EL (cell line): ENCODE measurements at places on chromosomes 12 and 14.

GRCh38 chr14:76698191-76698590 lies 63.1 kb upstream of the VASH1 start:
- DNase-seq, result no peak

DNA sequence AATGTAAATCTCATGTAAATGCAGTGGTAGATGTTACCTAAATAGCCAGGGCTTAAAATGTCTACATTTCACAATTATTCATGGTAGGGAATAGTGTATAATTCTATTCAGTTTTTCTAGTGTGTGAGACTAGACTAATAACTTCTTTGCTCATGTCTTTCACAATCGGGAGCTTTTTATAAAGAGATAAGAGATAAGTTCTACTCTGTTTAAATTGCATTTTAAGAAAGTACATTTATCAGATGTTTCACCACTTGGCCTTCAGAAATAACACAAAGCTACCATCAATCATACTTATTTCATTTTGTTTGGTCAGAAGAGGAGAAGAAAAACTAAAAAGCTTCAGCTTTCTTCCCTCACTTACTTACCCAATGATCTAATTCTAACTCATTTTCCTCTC lies 725.5 kb upstream of the FLRT2 start:
- DNase-seq, result no peak

GRCh38 chr12:67068204-67068731 lies 200.9 kb upstream of the CAND1 start:
- peak; percentile 12 for DNase-seq

DNA sequence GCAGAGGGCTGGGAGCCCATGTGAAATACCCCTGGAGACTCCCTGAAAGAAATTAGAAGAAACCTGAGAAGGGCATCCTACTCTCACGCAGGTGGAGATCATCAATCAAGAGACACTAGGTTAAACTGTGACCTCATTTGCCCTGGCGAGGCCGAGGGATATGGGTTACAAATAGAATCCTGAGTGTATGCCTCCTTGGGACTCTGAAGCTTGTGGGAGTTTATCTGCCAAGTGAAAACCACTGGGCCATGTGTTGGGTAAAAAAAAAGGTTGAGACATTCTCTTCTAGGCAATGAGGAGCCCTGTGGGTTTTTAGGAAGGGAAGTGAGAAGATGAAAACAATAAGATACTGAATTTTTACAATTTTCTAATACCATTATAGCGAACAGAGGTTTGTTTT lies 160.7 kb upstream of the ARID2 start:
- DNase-seq, result no peak

GRCh38 chr12:48882315-48882687 lies 16.6 kb upstream of the RND1 start:
- peak; percentile 19 for DNase-seq

DNA sequence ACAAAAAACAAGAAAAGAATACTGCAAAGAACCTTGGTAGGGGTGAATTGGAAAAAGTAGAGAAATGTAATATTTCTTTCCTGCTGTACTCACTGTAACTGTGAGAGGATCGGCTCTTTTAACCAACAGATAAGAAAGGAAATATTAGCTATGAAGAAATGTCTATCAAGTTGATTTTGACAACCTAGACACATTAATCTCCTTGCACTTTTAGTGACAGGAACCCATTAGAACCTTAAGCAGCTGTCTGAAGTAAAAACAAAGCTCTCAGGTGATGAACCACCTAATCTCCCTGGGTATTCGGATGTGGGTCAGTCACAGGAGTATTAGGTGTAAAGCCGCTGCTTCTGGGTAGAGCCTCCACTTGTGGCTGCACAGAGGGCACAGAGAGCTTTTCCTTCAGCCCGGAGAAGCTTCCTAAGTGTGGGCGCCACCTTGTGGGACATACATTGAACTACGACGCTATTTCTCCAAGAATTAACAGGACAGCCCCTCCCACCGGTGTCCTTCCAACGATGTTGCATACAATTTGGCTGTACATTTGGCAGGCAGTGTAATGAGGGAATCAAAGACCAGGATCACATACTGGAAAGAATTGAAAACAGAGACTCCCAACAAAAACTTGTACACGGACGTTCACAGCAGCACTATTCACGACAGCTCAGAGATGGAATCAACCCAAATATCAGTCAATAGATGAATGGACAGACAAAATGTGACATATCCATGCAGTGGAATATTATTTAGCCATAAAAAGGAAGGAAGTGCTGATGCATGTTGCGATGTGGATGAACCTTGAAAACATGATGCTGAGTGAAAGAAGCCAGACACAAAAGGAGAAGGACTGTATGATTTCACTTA lies 28.9 kb upstream of the MAPKAPK5 start:
- DNase-seq, result peak; percentile 81

DNA sequence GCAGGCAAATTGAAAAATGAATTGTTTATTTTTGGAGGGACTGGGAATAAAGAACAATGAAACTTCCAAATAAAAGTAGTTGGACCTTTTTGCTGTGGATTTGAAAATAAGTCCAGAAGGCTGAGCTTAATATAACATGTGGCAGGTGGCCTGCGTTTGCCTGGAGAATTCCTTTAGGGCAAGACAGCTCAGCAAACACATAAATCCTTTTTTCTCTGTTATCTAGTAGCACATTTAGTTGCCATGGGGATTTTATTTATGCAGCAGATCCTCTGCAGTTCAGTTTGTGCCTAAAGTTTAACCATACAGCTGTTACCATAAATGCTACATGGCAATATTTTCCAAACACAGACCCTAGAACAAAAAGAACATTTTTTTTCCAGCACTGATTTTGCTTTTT lies 180.0 kb downstream of the NPAS3 start:
- DNase-seq, result no peak

DNA sequence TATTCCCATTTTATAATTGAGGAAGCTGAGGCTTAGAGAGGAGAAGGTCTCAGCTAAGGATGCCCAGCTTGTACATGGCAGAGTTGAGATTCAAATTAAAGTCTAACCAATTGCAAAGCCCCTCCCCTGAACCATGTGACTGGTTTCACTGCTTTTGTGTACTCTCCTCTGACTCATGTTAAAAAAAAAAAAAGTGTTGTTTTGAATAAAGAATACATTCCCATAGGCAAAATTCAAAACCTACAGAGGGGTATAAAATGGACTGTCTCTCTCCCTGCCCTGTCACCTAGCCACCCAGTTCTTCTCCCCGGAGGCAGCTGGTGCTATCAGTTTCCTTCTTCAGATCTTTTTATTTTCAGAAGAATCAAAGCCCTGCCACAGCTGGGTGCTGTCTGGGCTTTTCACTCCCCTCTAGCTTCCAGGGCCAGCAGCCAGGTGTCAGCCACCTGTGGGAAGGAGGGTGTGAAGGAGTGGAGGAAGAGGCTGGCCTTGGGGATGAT lies 5.4 kb downstream of the PSMD9 start:
- DNase-seq, result peak; percentile 67

- DNase-seq, result no peak
Observed at GRCh38 chr12:123929946-123930583, 42.6 kb downstream of the CCDC92 start.

GRCh38 chr14:80124794-80125193 lies 86.5 kb downstream of the DIO2 start:
- no peak for DNase-seq

- no peak for DNase-seq
Observed at GRCh38 chr14:32824195-32824594, 114.5 kb upstream of the NPAS3 start.

DNA sequence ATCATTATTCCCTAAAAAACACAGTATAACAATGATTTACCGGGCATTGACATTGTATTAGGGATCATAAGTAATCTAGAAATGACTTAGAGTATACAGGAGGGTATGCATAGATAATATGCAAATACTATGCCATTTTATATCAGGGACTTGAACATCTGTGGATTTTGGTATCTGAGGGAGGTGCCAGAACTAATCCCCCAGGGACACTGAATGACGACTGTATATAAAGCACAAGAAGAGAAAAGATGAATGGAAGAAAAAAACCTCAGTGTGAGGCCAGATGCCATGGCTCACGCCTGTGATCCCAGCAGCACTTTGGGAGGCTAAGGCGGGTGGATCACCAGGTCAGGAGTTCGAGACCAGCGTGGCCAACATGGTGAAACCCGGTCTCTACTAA lies 25.5 kb upstream of the COX6A1 start:
- no peak for DNase-seq

GRCh38 chr14:97217111-97217885 lies 420.1 kb downstream of the VRK1 start:
- DNase-seq, result no peak

DNA sequence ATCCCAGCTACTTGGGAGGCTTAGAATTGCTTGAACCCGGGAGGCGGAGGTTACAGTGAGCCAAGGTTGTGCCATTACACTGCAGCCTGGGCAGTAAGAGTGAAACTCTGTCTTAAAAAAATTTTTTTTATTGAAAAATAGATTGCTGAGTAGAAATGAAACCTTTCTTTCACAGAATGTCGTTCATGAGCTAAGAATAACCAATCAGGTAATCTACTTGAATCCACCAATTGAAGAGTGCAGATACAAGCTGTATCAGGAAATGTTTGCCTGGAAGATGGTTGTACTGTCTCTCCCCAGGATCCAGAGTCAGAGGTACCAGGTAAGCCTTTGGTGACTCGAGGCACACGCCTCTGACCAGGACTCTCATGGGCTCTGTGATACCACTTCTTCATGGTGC lies 27.0 kb downstream of the DYNC1H1 start:
- DNase-seq, result no peak

- no peak for DNase-seq
Observed at GRCh38 chr12:112183141-112184021, 58.0 kb downstream of the TRAFD1 start.

- no peak for DNase-seq
Observed at GRCh38 chr14:99229654-99230207, 42.3 kb downstream of the BCL11B start.

- DNase-seq, result no peak
Observed at GRCh38 chr12:94143438-94143837, 4.9 kb upstream of the PLXNC1 start.

DNA sequence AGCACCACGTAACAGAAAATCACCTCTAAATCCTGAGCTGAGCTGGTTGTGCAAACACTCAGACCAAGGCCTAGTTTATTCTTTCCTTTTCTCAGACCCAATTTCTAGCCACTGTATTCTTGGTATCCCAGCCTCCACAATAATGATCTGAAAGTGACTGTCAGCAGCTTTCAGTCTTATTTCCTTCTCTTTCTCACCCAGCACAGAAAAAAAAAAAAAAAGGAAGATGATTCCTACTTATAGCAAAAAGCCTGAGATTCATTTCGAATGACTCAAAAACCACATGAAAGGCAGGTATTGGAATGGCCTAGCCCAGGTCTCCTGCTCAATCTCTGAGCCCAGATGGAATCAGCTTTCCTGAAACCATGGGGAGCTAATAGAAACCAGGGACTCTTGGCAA lies 298.6 kb upstream of the PPFIA2 start:
- no peak for DNase-seq

GRCh38 chr12:78580296-78580695 lies 284.3 kb upstream of the SYT1 start:
- DNase-seq, result no peak

- DNase-seq, result peak; percentile 39
Observed at GRCh38 chr12:67909681-67910080, 79.6 kb upstream of the IFNG-AS1 start.

- peak; percentile 62 for DNase-seq
Observed at GRCh38 chr14:32129124-32129523, 52.0 kb downstream of the ARHGAP5 start.

- DNase-seq, result no peak
Observed at GRCh38 chr12:28390761-28391385, 200.6 kb downstream of the CCDC91 start.

DNA sequence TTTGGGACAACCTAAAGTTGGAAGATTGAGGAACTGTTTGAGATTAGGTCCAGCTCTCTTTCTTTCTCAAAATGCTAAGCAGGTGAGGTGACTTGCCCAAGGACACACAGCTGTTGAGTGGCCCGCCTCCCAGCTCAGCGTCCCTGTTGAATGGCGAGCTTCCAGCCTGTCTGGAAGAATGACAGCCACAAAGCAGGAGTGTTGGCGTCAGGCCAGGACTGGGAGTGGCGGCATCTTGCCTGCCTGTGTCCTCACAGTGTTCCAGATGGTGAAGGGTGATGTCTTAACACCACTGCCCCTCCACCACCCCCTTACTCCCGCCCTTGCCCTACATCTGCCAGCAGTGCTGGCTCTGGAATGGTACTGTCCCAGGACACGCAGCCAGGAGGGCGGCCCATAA lies 4.4 kb upstream of the CEBPE start:
- no peak for DNase-seq

DNA sequence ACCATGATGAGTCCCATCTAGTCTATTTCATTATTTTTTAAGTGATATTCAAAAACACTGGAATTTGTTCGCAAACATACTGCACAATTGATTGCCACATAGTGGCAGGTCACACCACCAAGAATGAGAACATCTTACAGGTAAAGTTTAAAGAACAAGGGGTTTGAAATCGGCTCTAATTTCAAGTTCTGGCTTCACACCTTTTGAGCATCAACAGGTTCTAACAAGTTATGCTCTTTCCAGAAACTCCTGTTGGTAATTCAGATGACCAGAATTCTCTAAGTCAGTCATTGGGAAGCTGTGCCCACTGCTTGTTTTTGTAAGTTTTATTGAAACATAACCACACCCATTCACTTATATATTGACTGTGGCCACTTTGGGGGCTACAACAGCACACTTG lies 336.3 kb downstream of the FUT8 start:
- DNase-seq, result no peak

GRCh38 chr12:109535231-109535862 lies 38.0 kb downstream of the MMAB start:
- DNase-seq, result no peak

GRCh38 chr14:105474483-105475268 lies at the start of gene CRIP2:
Gene CRIP2, plus strand, starts transcription at chr14:105474821. Its CDS starts 42 bp downstream, at chr14:105474863.
- DNase-seq, result peak; percentile 36

DNA sequence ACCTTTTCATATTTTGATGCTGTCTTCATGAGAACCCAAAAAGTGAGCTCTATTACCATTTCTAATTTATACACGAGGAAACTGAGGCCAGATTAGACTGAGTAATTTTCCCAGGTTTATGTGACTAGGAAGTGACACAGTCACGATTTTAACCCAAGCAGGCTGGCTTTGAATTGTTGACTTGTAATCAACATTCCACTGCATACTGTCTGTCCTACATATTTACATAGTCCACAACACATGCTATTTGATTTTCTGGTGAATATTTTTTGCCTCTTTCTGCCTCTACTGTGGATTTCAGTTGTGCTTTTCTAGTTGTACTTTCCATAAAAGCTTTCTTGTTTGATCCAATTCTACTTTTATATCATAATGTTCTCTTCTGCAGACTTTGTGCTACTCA lies 8.2 kb downstream of the TAS2R7 start:
- DNase-seq, result no peak
